Activated naive CD8-positive, alpha-beta T cell treated with anti-CD3 and anti-CD28 coated beads, Interleukin-2, amount 50 U/mL, for 16 hours (primary cell): ENCODE measurements at places on chromosomes 16 and 17.

DNA sequence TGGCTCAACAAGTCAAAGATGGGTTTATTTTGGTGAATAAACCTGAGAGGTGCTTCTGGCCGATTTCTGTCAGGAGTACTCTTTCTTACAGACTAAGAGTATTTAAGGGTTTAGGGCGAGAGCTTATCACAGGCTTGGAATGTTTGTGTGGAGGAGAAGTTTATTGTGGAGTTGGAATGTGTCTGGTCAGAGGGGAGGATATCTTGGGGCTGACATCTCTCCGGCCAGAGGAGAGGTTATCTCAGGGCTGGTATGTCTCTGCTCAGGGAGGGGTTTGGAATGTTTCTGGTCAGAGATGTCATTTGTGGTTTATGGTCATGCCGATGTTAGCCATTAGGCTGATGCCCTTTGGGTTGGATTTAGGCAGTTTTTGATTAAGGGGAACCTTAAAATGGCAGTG, 236.4 kb upstream of the EEF2KMT start:
- no peak for DNase-seq

DNA sequence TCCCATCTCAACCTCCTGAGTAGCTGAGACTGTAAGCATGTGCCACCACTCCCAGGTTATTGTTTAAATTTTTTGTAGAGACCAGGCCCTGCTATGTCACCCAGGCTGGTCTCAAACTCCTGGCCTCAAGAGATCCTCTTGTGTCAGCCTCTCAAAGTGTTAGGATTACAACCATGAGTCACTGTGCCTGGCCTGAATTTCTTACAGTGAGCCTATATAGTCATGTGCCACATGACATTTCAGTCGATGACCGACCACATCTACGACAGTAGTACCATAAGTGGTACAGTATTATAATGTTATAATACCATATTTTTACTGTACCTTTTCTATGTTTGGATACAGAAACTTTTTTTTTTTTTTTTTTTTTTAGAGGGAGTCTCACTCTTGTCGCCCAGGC, 195.3 kb downstream of the STX8 start:
- DNase-seq = no peak

DNA sequence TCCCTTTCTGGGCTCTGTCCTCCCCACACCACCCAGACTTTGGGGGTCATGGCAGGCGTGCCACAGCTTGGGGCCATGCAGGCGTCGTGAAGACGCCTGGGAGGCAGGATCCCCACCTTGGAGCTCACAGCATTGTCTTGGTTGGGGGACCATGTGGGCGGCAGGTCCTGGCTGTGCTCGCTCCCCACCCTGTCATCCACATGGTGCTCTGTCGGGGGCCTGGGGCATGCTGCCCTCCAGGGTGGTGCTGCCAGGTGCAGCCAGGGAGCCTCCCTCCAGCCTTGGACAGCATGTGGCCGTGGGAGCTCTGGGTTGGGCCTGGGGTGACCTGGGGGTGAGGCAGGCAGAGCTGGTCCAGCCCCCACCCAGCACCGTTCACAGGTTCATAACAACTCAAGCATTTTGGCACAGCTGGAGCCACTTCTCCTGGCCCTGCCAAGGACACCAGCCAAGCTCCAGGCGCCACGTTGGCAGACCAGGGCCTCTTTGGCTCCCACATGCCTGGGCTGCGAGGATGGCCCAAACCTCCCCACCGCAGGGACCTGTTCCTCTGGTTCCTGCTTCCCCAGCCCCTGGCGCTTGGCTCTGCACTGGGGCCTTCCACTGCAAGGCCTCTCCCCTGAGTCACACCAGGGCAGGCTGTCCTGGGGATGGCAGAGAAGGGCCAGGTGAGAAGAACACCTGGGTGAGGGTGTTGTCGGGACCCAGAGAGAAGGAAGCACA, 15.1 kb upstream of the ATP6V0C start:
- no peak for DNase-seq

GRCh38 chr16:19784183-19784736, 66.2 kb downstream of the IQCK start:
- DNase-seq = no peak

DNA sequence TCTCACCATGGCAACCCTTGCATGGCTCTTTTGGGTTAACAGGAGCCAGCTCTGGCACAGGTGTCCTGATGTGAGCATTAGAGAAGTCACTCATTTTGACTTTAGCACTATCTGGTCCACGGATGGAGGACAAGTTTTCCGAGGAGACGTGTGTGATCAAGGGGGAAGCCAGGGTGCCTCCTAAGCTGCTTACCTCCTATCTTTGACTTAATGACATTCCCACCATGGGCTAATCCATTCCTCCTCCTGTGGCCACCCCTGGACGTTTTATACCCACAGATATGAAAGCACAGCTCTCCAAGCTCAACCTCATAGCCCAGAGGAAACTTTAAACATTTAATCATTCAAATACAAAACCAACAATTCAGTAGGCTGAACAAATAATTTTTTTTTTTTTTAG, 18.8 kb downstream of the MPP2 start:
- DNase-seq = no peak

DNA sequence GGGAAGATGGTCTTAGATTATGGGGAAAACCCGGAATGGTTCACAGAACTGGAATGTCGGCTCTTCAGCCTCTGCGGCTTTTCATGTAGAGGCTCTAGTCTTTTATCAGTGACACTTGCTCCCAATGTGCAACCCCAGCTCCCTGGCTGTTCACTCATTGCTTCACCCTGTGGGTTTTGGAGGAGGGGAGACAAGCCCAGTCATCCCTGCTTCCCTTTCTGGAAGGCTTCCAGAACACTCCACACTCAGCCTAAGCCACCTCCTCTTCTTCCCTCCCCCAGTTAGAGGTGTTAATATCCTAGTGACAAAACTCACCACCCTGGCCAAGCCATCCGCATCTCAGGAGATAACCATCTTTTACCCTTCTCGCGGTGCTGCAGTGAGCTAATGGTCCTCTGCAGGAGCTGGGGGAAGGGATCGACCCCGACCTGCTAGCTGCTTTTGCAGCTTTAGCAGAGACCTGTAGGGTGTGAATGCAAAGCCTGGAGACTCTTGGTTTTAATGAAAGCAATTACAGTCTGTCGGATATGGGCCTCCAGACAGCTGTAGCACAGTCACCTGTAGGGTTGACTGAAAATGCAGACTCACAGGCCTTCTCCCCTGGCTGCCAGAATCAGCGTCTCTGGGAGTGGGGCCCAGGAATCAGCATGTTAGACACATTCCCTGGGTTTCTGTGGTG, 24.3 kb upstream of the LASP1NB start:
- no peak for DNase-seq

DNA sequence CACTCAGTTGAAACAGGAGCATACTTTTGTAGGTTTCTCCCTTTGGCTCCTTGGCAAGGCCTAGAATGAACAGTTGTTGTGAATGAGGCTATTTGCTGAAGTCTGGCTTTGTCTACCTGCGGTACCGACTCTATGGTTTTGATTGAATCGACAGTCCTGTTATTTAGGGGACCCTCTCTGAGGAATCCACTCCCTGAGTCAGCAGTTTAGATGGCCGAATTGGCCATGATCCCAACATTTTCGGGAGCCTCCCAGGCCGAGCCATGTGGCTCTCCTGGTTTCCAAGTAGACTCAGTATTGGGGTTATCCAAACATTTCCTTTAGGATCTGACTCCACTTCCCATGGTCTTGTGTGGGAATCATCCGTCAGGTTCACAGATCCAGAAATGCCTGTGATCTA, 394.8 kb upstream of the MAF start:
- no peak for DNase-seq

DNA sequence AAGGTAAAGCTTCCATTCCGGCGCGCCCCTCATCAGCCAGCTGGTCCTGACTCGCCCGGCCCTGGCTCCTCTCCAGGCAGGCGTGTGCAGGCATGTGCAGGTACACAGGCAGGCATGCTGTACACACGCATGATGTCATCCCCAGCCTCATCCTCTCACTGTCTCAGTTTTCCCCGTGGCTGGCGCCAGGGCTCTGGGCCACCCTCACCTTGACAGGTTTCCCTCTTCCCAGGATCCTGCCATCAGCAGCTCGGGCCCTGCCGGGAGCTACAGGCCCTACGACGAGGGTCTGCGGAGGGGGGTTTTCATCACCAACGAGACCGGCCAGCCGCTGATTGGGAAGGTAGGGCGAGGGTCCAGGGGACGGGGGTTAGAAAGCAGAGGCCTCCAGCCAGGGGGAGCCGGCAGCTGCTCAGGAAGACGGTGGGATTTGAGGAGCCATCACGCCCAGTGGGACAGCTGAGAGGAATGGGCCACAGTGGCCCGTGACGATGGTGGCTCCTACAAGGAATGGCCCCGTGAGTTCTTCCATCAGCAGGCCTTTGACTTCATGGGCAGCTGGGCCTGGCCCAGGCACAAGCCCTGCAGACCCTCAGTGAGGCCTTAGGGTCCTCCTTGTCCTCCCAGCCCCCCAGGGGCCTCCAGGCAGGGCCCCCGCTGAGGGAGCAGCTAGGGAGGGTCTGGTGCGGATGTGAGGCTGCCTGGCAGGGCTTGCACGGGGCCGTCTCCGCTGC, 8.5 kb downstream of the GAA start:
- DNase-seq = no peak

DNA sequence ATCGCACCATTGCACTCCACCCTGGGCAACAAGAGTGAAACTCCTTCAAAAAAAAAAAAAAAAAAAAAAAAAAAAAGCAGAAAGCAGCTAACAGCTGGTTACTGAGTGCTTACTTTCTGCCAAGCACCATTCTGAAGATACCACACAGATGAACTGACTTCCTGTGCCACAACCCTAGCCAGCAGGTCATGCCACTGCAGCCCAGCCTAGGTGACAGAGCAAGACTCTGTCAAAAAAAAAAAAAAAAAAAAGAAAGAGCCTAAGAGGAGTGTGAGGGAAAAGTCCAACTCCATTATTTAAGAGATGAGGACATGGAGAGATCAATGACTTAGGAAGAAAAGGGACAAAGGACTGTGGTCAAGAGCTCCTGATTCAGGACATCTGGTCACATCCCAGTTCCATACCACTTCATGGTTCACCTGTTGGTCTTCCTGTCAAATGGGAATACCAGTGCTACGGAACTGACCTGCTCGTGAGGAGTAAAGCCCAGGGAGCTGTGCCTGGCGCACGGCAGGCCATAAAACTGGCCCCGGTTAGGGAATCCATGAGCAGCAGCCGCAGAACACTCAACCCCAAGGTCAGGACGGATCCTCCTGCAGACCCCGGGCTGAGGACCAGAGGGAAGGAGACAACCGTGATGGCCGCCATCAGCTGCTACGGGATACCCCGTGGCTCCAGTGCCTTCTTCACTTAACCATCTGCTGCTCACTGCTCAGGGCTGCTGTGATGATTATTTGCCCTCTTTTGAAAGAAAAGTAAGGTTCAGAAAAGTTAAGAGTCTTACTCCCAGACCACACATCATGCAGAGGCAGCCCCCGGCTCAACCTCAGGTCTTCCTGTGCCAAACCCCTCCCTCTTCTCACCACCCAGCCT, 950 bp downstream of the KLHDC4 start:
- no peak for DNase-seq

GRCh38 chr16:53805113-53805512, 101.2 kb downstream of the FTO start:
- DNase-seq = no peak

DNA sequence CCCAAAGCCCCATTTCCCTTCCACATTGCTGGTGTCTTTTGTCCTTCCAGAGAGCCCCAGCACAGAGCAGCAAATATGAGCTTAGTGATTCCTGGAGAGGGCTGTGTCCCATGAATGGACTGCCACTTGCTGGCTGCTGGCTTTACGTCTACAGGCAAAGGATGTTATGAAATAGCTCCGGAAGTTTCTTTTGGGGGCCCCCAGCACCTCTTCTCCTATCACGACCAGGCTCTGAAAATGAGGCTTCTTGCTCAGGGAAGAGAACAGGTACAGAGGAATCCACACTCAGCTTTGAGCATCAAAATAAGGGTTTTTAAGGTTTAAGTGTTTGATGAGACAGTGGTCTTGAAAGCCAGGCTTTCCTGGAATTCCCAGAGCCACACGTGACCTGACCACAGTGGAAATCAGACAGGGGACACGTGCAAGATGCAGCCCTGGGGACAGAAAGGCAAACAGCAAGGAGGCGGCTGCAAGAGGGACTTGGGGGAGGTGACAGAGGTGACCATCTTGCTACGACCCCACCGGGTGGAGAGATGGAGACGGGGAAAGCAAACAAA, 58.1 kb downstream of the ZDHHC7 start:
- DNase-seq = no peak

DNA sequence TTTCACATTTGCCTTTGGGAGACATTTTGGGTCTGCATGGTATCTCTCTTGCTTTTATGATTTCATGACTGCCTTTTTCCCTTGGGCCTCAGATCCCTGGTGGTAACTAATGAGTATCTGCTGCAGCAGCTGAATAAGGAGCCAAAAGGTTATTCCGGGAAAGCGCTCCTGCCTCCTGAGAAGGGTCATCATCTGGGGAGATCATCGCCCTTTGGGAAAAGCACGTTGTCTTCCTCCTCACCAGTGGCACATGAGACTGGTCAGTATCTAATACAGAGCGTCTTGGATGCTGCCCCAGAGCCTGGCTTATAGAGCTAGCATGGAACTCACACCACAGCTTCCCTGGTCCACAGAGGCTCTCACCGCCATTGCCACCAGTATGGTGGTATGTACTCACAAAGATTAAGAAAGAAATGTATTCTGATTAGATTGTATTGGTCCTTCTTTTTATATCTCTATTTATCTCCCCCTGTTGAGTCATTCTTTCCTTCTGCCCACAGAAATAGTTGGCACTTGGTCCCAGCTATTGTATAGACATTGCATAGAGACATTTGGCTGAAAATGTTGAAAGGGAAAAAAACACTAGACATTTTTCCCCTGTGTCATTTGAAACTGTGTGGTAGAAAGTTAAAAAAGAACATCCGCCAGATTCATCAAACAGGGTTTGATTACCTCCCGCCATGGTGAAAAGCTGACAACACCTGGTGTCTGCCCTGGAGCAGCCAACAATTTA, 8.4 kb downstream of the TPPP3 start:
- no peak for DNase-seq

GRCh38 chr16:84246679-84247077, 6.9 kb upstream of the KCNG4 start:
- no peak for DNase-seq

DNA sequence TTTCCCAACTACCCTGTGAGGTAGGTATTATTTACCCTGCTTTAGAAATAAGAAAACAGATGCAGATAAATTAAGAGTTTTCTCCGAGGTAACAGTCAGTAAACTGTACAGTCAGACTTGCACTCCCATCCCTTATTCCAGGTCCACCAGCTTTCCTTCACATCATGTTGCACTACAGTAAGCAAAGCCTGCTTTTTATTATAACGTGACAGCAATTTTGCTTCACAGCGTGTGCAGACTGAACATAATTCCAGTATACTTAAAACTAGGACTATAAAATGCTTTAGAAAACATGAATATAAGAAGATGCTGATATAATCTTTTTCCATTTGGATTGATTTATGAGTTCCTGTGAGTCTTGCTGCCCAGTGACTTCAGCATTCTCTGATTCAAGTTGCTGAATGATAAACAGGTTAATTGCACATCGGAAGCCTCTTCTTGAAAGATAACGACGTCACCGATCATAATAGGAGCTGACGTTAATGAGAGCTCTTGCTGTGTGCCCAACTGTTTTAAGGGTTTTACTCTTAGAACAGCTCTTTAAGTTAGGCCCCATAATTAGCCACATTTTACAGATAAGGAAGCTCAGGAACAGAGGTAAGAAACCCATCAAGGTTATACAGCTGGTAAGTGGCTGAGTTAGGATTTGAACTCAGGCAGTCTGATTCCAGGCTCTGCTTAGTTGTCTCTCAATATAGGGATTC, 1.4 kb downstream of the LIG3 start:
- no peak for DNase-seq
